ENCODE measurements at places on chromosomes 12 and 14. TPM values are rescaled to one million over a fixed set of nuclear protein-coding genes. Genes with fewer than 3 reads are reported as not detected.
A peak's percentile ranks its signal among the peaks of the same experiment; 100 is the strongest.

- H3K4me1 ChIP-seq, result peaks cover 14% of the 10 kb centered on the region
- H3K27ac ChIP-seq, result no peak overlapping the region
- no peaks in the 10 kb centered on the region for H3K27me3 ChIP-seq
- H3K36me3 ChIP-seq, result no peaks in the 10 kb centered on the region
- H3K4me3 ChIP-seq, result no peak overlapping the region
Measured at GRCh38 chr14:68462683-68463082, 330.2 kb downstream of the ZFP36L1 start.

- H3K36me3 ChIP-seq, result no peaks in the 10 kb centered on the region
- peaks cover 13% of the 10 kb centered on the region for H3K4me1 ChIP-seq
- no peaks in the 10 kb centered on the region for H3K27me3 ChIP-seq
- DNase-seq, result no peak
- H3K27ac ChIP-seq, result peak overlapping the region; percentile 1
- H3K4me3 ChIP-seq, result no peak overlapping the region
Measured at GRCh38 chr12:123449249-123449733, 8.6 kb upstream of the SNRNP35 start.

DNA sequence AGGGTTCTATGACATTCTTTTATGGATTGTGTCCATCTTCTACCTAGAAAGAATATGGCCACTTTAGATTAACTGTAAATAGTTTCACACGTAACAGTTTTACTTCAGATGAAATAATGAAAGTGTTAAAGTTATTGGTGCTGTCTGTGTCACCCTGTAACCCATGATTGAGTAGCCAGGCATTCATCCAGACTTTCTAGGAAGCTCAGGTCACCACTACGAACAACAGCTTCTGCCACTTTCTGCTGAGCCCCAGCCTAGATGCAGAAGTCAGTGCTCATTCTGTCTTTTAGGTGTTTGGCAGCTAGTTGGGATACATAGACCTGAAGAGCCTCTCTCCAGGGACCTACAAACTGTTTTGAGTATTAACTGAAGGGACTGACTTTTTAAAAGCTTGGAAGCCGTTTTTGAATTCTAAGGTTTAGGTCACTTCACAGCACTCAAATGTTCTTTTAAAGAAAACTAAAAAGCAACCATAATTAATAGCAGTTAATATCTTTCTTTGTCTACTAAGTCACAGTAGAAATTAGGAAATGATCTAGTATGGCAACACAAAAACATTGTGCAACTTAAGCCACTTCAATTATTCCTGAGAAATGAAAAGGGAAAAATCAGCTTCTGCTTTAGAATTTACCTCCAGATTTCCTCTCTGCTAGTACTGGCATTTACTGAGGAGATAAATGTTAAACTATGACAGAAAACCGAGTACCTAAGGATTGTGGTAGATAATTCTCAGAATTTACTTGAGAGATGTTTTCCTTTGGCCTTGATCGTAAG is 266.9 kb downstream of the CCDC91 start:
- DNase-seq, result no peak
- no peak overlapping the region for H3K4me3 ChIP-seq
- H3K4me1 ChIP-seq, result no peaks in the 10 kb centered on the region
- no peak overlapping the region for H3K27ac ChIP-seq
- no peaks in the 10 kb centered on the region for H3K27me3 ChIP-seq
- H3K36me3 ChIP-seq, result no peaks in the 10 kb centered on the region

DNA sequence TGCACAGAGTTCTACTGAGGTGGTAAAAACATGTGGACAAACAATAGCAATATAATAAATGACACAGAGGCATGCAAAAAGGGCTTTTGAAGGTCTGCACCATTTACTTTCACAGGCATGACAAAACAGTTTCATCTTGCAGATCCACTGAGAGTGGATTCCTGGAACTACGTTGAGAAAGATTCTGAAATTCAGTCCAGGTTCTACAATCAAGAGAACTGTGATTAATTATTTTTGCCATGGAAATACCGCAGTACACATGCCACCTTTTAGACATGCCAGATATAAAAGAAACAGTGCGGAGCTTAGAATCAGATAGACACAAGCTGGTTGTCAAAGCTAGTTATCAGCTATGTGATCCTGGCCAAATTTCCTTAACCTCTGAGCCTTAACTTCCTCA is 4.8 kb downstream of the CSRP2 start:
- H3K4me3 ChIP-seq, result no peak overlapping the region
- H3K36me3 ChIP-seq, result no peaks in the 10 kb centered on the region
- H3K27ac ChIP-seq, result no peak overlapping the region
- H3K4me1 ChIP-seq, result no peaks in the 10 kb centered on the region
- no peak for DNase-seq

DNA sequence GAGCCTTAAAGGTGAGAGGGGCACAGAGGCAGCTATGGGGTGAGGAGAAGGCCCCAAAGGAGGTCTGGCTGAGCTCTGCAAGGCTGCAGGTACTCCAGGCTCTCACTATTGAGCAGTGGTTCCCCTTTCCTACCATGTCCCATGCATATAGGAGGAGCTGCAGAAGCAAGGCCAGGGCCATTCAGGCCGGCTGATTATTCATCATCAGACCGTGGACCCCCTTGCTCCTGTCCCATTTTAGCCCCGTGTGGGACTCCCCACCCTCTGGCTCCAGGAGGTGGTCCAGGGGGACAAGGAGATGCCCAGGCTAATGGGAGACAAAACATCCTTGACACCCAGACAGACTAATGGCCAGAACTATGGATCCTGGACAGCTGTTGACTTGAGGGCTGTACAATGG is 3.1 kb downstream of the GPD1 start:
- H3K27ac ChIP-seq, result no peak overlapping the region
- no peaks in the 10 kb centered on the region for H3K36me3 ChIP-seq
- DNase-seq, result no peak
- H3K4me3 ChIP-seq, result no peak overlapping the region
- no peaks in the 10 kb centered on the region for H3K27me3 ChIP-seq

DNA sequence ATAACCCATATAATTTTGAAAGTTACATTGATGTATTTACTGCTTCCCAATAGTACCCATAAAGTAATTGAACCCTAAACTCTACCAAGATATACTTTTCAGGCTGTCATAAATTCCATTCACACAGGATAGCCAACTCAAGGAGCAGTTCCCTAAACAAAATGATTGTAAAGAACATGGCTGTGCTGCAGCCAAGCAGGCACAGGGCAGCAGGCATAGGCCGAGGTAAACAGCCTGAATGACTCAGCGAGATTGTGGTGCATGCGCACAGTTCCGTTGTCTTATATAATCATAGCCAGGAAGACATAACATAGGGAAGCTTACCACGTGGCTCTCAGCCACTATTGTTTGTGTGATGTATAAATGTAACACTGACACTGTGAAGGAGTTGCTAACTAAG is 344.9 kb downstream of the FSCB start:
- no peaks in the 10 kb centered on the region for H3K27me3 ChIP-seq
- H3K4me1 ChIP-seq, result no peaks in the 10 kb centered on the region
- no peak overlapping the region for H3K4me3 ChIP-seq
- peak; percentile 11 for DNase-seq
- H3K27ac ChIP-seq, result no peak overlapping the region

DNA sequence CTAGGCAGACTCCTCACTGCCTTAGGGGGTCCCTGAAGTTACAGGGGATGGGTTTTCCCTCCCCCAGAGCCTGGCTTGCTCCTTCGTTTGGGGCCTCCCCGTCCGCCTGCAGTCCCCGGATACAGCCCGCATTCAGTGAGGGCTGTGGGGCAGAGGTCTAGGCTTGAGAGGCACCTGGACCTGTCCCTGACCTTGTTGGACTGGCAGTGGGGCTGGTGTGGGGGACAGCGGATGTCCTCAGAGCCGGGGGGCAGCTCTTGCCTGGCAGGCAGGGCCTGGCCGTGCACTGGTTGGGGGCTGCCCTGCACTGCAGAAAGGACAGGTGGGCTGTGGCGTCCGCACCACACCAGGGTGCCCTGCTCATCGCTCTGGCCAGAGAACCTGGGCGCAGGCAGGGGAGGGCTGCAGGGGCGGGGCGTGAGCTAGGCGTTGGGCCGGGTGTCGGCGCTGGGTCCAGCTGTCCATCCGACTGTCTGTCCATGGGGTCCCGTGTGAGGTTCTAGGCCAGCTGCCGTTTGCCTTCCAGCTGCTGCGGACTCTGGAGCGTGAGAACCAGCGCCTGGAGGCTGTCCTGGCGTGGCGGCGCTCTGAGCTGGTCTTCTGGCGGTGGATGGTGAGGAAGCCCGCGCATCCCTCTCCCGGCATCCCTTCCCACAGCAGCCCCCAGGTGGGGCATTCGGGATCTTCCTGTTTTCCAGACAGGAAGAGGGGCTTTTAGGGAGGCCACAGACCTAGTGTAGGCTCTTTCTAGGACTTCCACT is 6.0 kb downstream of the TEDC1 start:
- H3K4me3 ChIP-seq, result no peak overlapping the region
- H3K27me3 ChIP-seq, result no peaks in the 10 kb centered on the region
- peaks cover under 1% of the 10 kb centered on the region for H3K4me1 ChIP-seq
- H3K27ac ChIP-seq, result no peak overlapping the region

DNA sequence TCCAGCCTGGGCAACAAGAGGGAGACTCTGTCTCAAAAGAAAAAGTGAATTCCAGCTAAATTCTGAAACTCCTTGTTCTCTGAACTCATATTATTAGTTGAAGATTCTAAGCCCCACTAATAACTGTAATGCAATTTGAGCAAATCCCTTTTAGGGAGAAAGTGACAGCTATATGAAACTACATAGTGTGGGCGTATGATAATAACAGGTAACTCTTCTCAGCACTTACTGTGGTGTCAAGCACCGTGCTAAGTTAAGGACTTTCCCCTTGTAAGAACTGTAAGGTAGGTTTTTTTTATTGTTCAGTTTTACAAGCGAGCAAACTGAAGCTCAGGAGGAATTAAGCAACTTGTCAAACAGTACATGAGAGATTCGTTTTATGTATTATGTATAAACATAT is 5.4 kb downstream of the ANKRD13A start:
- H3K4me3 ChIP-seq, result no peak overlapping the region
- no peaks in the 10 kb centered on the region for H3K36me3 ChIP-seq
- H3K27me3 ChIP-seq, result no peaks in the 10 kb centered on the region

TAS2R42 gene
- total RNA-seq, result not detected

LRFN5 gene
- 1.1 TPM for total RNA-seq

GRIN2B gene
- 14.7 TPM for total RNA-seq

FAM181A gene
- not detected for total RNA-seq

ASCL1 gene
- total RNA-seq, result not detected
